ENCODE measurements at places on chromosomes 5 and 9. TPM values are rescaled to one million over a fixed set of nuclear protein-coding genes. Genes with fewer than 3 reads are reported as not detected.

TMEM215 gene
- not detected for total RNA-seq

SPINK5 gene
- not detected for total RNA-seq

FBLL1 gene
- total RNA-seq: 3.9 TPM

IL5 gene
- total RNA-seq: not detected

PRSS3 gene
- 0.26 TPM for total RNA-seq

BAAT gene
- not detected for total RNA-seq

CXCL14 gene
- 0.26 TPM for total RNA-seq

HCN1 gene
- total RNA-seq: not detected

FAM169A gene
- total RNA-seq: 1.2 TPM

Data from fibroblast of lung (primary cell).